Jurkat, Clone E6-1 (cell line): ENCODE measurements at places on chromosomes 1 and 21.

DNA sequence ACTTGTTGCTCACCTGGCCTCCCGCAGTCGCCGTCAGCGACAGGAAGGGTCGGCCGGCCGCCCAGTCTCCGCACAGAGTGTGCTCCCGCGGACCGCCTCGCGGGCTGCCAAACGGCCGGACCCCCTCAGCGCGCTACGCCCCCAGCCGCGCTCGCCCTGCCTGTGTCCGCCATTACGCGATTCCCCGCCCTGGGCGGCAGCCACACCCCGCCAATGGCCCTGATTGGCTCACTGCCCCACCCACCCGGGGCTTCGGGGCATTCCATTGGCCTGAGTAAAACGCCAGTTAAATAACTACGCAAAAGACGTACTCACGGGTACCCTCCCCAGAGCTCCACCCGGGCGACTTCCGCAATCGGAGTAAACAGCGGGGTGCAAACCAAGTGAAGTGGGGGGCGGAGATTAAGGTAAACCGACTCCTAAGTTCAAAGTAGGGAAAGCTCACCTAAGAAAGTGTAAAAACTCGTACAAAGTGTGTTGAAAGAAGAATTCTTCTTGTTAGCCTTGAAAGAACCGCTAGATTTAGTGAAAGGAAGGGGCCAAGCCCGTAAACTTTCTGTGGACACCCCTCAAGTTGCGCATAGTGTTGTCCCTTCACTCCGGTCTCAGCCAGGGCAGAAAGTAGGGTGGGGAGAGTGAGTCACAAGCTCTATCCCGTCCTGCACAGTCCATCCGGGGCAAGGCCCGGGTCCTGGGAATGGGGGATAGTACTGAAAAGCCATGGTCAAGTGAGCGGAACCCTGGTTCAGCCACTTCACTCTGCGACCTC is at the start of gene WASF2:
Gene WASF2, minus strand, starts transcription at position 195 of the 769 bp plus-strand sequence. CDS start 61,277 bp downstream, outside the sequence.
- DNase-seq: peak; percentile 96

GRCh38 chr1:30933874-30934252 is 25.3 kb upstream of the SDC3 start:
- no peak for DNase-seq

GRCh38 chr1:1348420-1349255 is 580 bp downstream of the DVL1 start:
- no peak for DNase-seq

GRCh38 chr1:58764294-58764978 is 19.4 kb downstream of the JUN start:
- no peak for DNase-seq

DNA sequence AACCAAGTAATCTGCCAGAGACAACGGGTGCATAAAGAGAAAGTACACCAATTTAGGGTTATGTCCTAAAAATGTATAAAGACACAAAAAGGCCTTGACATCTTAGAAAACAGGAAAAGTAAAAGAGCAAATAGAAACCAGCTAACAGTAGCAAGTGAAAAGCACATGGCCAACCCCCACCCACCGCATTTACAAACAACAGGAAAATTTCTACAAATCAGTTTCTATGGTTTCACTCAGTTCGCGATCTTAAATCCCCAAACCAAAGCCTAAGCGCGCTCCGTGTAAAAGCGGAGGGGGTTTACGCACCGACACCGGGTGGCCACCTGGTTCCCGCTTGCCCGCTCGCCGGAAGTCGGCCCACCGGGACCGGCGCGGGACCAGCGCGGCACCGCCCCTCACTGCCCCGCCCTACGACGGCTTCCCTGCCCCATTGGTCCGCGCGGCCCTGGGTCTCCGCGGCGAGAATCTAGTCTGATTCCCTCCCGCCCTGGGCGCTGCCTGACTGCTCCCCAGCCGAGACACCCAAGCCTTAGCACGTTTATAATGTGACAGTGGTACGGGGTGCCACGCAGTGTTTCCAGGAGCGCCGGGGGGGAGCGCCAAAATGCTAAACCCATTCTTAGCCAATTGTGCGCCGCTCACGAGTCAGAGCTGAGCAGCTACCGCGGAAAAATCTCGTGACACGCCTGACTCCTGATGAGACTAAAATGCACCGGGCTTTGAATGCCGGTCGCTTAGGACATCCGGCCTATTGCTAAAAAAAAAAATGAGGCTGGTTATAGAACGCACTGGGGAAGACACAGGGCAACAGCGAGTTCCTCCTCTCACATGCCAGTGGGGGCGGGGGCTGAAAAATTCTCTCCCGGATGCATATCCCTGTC is at the start of gene GART:
Gene GART, minus strand, starts transcription at position 362 of the 884 bp plus-strand sequence. CDS start 2,802 bp downstream, outside the sequence.
- peak; percentile 66 for DNase-seq

DNA sequence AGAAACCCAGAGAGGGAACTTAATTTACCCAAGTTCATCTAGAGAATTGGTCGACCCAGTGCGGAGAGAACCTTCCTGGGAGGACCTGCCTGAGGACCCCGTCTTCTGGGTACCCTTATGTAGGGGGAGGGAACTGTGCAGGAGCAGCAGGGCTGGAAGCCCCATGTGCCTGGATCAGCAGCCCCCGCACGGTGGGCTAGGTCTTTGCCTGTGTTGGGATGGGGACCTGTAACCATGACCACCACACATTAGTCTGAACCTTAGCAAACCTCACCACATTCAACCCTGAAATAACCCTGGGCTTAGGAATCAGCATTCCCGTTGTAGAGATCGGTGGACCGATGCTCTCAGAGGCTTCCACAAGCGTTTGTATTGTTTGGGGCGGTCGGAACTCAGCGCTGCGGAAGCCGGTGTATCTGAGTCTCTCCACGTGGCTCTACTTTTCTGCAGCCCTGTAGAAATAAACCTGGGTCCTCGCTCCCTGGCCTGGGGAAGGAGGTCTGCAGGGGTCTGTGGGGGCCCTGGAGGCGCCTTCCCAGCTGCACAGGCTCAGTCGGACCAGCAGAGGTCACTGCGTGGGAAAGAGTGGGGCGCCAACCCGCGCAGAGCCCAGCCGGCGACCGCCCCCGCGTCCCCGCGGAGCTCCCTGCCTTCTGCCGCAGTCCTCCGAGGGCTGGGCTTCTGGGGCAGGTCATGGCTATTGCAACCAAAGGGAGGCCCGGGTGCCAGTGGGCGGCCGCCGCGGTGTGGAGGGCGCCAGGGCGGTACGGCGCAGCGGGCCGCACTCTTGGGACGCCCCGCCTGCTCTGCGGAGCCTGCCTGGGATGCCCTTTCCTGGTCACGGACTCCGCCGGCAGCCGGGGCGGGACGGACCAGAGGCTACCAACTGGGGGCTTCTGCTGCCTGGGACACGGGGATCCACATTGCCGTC is 36.2 kb upstream of the KCNA10 start:
- no peak for DNase-seq

DNA sequence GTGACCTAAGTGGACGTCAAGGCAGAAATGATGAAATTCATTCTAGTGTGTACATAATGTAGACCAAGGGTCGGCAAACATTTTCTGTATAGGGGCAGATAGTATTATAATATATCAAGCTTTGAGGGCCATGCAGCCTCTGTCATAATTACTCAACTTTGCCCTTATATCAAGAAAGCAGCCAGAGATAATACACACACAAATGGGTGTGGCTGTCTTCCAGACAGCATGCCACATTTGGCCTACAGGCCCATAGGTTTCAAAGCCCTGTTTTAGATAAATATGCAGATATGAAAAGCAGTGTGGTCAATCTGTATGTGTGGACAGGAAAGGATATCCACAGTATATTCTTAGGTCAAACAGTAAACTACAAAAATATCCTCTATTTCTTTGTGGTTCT is 320.1 kb upstream of the FMN2 start:
- DNase-seq: no peak

DNA sequence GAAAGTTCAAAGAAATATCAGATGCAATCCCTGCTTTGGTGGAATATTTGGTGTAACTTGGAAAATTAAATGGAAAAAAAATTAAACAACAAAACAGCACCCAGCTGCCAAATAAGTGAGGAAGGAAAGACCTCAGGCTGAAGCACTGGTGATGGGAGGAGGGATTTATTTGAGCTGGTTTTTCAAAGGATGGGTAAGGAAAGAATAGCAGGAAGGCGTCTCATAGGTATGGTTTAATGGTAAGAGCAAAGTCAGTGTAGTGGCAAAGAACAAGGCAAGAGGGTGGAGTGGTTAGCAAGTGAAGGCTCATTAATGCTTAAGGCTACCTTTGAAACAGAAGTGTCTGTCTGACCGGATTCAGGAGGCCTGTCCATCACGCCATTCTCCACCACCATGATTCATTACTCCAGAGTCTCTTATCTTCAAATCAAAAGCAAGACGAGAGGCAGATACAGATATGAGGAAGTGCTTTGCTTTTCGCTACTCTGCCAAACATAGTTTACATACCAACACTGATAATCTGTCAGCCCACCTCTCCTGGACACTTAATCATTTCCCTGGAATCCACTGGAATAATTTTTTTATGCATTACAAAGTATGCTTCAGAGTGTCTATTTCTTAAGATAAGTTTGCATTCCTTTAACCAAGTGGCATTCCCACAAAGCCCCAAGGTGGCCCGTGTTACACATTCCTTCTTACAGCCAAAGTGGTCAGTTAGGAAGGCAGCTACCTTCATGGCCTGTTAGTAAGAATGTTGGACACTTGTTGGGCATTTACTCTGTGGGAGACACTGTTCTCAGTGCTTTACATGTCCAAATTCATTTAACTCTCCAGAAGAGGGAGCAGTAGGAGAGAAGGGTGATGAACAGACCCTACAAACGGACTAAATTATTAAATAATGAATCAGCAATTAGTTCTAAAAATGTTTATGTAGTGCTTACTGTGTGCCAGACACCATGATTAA is 146.6 kb downstream of the ROR1 start:
- DNase-seq: no peak

DNA sequence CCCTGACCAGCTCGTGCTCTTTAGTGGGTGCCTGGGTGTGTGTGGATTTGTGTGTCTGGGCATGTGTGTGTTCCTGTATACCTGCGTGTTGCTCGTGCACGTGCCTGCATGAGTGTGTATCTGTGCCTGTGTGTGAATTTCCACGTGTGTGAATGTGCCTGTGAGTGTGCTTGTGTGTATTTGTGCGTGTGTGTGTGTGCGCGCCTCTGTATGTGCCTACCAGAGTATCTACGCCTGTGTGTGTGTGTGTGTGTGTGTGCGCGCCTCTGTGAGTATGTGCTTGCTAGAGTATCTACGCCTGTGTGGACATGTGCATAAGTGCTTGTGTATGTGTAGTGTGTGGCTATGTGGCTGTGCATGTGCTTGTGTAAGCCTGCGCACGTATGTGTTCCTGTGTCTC is 691 bp upstream of the SELENBP1 start:
- DNase-seq: no peak

DNA sequence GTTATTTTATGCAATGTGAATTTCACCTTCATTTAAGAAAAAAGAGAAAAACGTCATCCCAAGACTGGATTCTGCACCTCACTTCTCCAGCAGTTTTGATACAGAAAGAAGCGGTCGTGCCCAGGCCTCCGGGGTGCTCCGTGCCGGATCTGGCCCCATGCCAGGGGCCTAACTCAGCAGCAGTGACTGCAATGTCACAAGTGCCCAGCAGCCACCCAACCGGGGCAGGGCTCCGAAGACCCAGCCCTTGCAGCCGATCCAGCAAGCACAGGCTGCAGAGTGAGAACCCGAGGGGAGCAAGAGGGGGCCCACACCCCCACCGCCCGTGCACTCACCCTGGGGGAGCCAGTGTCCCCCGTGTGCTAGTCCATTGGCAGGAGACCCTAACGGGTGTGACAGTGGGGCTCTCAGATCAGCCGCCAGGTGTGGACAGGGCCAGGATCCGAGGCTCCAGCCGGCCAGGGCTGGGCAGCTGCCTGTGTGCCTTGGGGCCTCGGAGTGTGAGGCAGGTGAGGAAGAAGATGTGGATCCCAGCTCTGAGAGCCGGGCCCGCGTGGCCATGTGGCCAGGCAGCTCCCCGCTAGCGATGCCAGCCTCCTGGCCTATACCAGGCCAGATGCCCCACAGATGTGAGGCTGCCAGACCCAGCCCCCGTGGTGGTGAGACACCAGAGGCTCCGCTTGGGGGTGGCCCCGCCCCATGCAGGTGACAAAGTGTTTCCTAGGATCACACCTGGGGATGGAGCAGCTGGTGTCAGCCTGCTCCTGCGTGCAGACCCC is 60.6 kb downstream of the MEGF6 start:
- DNase-seq: no peak

DNA sequence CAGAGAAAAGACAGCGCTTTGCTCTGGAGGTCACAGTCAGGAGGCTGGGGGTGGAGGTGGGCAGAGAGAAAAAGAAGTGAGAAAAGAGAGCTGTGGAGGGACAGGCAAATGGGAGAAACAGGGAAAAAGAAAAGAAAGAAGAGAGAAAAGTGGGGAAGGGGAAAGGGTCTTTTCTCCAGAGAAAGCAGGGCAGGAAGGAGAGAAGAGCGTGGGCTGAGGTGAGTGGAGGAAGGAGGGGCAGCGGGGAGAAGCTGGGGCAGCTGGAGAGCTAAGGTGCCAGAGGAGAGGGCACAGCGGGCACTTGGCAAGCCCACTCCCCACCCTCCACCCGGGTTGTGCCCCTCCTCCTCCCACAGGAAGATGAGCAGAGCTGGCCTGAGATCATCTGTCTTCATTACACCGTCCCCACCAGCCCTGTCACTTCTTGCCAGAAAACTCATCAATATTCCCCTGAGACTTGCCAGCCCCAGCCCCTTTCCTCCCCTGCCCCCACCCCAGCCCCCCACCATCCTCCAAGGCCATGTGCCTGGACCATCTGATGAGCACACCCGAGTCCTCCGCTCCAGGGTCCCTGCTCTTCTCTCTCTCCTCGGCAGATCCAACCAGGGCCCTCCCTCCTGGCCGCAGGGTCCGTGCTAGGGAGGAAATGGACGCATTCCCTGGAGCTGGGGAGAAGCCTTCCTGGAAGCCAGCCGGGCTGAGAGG is 17.0 kb upstream of the BLACAT1 start:
- DNase-seq: no peak

GRCh38 chr1:34286511-34286910 is 109.8 kb downstream of the C1orf94 start:
- DNase-seq: no peak

- no peak for DNase-seq
Measured at GRCh38 chr1:204591473-204592090, 75.4 kb downstream of the MDM4 start.

GRCh38 chr1:99122039-99122438 is 117.4 kb upstream of the PLPPR5 start:
- DNase-seq: no peak

DNA sequence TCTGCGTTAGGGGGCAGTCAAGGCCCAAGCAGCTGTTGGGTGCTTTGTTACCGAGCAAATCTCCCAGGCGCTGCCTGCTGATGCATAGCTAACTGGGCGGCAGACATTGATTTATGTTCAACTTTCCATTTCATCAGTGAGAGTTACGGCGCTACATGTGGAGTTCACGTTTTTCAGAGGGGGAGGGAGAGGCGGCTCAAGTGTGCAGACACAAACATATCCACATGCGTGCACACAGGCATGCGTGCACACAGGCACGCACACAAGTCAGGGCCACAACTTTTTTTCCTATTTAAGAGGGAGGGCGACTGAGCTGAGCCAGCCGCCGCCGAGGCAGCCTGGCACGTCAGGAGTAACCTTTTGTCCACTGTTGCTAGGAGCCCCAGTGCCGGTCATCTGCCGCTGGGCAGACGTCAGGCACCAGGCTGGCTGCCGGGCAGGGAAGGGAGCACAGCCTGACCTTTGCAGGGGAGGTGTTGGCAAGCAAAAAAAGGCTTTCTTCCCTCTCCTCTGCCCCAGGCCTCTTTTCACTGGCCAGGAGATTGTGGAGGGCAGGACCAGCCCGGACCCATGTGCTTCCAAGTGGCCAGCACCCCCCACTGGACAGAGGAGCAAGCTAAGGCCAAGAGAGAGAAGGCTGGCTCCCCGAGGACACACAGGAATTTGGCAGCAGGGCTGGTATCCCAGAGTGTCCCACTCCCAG is 73.3 kb downstream of the MRPL37 start:
- no peak for DNase-seq
